ENCODE measurements at places on chromosomes 4 and X.

- no peak for DNase-seq
These were observed 160.2 kb upstream of the KLF3 start for GRCh38 chr4:38503689-38504395.

DNA sequence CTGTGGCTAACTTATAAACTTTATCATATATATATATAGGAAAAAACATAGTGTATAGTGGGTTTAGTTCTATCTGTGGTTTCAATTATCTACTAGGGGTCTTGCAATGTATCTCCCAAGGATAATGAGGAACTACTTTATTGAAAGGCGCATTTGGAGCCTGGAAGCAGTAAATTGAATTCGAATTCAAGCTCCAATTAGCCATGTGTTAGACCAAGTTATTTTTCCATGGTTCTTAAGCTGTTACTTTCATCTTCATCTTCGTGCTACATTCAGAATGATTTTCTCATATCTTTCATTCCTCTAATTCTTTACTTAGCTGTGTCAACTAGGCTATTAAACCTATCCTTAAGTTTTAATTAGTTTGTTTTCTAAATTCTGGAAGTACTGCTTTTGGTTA lies 27.2 kb upstream of the MANBA start:
- DNase-seq = no peak

- DNase-seq = no peak
These were observed 27.5 kb downstream of the RAB33B start for GRCh38 chr4:139481465-139481864.

GRCh38 chr4:6201580-6202091 lies 1.3 kb upstream of the JAKMIP1 start:
- no peak for DNase-seq

DNA sequence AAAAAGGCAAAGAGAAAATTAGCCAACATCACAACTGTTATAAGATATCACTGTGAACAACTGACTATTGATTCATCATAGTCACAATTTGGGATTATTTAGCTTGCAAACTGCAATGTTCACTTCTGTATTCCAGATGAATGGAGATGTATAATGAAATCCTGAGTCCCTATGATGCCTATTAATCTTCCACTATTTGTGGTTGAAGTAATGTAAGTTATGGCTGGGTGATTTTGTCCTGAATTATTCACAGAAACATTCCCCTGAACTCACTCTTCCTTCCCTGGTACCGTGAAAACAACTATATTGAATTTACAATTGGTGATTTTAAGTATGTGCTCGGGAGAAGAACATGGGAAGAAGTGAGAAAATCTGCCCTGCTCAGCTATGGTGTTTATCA lies 50.8 kb upstream of the NPFFR2 start:
- no peak for DNase-seq

- no peak for DNase-seq
These were observed 66.7 kb upstream of the NDUFC1 start for GRCh38 chr4:139368998-139369397.

GRCh38 chr4:38310446-38311043 lies 350.3 kb downstream of the PTTG2 start:
- peak; percentile 53 for DNase-seq

GRCh38 chr4:87718217-87718835 lies 68.2 kb downstream of the DMP1 start:
- no peak for DNase-seq

- DNase-seq = no peak
These were observed 96.2 kb upstream of the KLHL13 start for GRCh38 chrX:118212817-118213183.

- no peak for DNase-seq
These were observed 87.0 kb downstream of the IRF2 start for GRCh38 chr4:184387351-184387750.

DNA sequence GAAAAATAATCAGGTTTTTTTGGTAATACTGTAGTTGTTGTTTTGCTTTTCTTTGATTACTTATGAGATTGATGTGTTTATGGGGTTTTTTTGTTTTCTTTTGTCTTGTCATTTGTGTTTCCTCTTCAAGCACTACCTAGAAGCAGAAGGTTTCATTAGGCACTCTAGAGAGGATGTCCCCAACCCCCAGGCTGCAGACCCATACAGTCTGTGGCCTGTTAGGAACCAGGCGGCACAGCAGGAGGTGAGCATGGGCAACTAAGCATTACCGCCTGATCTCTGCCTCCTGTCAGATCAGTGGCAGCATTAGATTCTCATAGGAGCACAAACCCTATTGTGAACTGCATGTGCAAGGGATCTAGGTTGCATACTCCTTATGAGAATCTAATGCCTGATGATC lies 22.9 kb upstream of the NOCT start:
- DNase-seq = no peak

- no peak for DNase-seq
These were observed 69.7 kb downstream of the FAT1 start for GRCh38 chr4:186653969-186654368.

- no peak for DNase-seq
These were observed 95.2 kb downstream of the GPAT3 start for GRCh38 chr4:83631066-83631465.

DNA sequence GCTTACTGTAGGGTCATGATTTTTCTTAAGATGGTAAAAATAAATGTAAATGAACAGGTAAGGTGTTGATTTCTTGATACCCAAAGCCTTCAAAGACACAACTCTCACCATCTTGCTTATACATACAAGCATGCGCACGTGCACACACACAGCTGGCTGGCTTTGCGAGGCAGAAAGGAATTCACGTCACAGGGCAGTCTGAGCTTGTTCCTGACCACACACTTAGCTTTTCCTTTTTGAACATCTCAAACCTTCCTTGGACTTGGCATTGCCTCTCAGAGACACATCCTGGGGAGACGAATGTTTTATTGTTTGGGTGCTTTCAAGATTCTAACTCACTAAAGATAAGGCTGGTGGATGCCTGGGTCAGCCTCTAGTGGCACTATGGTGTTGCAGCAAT lies 175.0 kb downstream of the NHS start:
- DNase-seq = no peak

GRCh38 chrX:124328765-124329164 lies 3.7 kb upstream of the TEX13D start:
- no peak for DNase-seq

DNA sequence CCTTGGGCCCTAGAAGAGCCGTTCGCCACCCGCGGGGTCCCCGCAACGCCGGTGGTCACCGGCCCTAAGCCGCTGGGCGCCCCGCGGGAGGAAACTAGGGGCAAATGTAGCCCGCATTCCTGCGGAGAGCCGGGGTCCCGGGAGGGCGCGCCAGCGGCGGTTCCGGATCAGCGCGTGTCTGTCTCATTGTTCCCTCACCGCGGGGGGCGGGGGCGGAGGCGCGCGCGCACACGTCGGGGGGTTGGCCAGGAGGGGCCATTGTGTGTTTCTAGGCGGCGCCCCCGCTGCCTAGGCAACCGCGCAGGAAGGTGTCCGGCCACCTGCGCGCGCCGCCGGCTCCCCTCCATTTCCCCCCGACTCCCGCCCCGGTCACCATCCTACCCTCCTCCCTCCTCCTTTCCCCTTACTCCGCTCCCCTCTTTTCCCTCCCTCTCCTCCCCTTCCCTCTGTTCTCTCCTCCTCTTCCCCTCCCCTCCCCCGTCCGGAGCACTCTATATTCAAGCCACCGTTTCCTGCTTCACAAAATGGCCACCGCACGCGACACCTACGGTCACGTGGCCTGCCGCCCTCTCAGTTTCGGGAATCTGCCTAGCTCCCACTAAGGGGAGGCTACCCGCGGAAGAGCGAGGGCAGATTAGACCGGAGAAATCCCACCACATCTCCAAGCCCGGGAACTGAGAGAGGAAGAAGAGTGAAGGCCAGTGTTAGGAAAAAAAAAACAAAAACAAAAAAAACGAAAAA lies 789 bp upstream of the DDX3X start:
- peak; percentile 40 for DNase-seq

GRCh38 chrX:44705817-44706551 lies 137.8 kb upstream of the DUSP21 start:
- DNase-seq = no peak

GRCh38 chr4:40992472-40993295 lies 221.7 kb downstream of the APBB2 start:
- no peak for DNase-seq

- peak; percentile 52 for DNase-seq
These were observed 5.4 kb upstream of the CCDC120 start for GRCh38 chrX:49053223-49054072.

DNA sequence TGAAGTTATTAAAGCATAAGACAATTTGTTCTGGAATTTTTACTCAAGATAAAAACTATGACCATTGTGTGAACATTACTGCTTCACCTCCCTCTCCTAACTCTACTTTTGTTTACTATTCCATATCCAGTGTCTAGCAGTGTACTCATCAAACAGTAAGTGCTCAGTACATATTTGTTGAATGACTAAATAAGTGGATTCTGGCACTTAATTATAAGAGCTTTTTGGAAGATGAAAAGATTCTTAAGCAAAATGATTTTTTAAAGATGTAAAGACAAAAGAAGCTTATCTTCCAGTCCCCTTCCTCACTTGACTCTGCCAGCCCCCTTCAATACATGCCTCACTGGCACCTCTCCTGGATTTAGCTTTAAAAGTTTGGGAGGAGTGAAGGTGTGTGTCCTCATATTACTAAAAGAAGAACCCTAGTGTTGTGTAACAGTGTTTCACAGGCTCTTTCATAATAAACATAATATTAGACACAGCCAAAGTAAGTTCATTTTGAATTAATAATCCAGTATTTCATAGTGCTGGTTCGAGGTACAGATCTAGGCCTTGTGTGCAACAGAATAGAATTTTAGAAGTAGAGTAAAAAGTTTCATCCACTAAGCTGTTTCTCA lies 53.0 kb downstream of the GAB1 start:
- DNase-seq = no peak

GRCh38 chrX:18875256-18875878 lies 108.5 kb downstream of the PHKA2 start:
- DNase-seq = no peak

DNA sequence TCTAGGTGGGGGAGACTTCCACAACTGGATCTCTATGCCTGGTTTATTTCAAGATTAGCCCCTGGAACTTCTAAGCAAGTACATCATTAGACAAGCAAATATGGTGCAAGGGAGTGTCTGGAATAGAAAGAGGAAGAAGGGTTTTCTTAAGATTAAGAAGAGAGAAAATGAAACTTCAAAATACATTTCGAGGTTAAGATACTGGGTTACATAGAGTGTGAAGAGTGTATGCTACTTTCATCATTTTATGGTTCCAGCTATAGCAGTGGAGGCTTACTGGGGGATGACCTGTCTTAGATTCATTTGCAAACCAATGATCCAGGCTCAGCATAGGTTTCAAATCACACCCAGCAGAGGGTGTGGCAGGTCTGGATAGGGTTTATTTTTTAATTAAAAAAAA lies 144.4 kb upstream of the GATB start:
- DNase-seq = no peak

- DNase-seq = no peak
These were observed 8.7 kb downstream of the PAICS start for GRCh38 chr4:56444719-56445118.

- no peak for DNase-seq
These were observed 265.8 kb downstream of the PCDH18 start for GRCh38 chr4:137266511-137266910.

DNA sequence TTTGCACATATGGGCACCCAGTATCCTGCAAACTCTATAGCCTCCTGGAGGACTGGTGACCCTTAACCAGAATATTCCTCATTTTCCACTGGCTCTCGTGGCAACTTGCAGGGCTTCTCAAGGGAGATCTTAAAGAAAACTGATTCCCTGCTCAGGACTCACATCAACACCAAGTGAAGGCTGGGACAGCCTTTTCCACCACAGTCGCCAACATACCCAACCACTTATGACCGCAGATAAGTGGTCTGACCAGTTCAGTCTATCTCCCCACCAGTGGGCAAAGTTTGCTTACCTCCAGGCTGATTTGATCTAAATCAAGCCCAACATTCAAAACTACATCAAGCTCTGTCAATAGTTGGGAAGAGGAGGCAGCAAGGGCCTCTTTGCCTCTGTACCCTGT lies 289.3 kb upstream of the GATB start:
- no peak for DNase-seq

- no peak for DNase-seq
These were observed 208.9 kb upstream of the ARHGEF9 start for GRCh38 chrX:63993936-63994335.

Measured in stimulated activated CD4-positive, alpha-beta T cell treated with anti-CD3 and anti-CD28 coated beads, Interleukin-1b, Interleukin-23, amount 100 ng/mL, for 24 hours (primary cell).